ENCODE measurements at places on chromosomes 16 and 17.

GRCh38 chr17:27571563-27572352, 59.2 kb upstream of the LGALS9 start:
- DNase-seq: no peak

- no peak for DNase-seq
Measured at GRCh38 chr16:54233615-54234014, 53.0 kb downstream of the IRX3 start.

DNA sequence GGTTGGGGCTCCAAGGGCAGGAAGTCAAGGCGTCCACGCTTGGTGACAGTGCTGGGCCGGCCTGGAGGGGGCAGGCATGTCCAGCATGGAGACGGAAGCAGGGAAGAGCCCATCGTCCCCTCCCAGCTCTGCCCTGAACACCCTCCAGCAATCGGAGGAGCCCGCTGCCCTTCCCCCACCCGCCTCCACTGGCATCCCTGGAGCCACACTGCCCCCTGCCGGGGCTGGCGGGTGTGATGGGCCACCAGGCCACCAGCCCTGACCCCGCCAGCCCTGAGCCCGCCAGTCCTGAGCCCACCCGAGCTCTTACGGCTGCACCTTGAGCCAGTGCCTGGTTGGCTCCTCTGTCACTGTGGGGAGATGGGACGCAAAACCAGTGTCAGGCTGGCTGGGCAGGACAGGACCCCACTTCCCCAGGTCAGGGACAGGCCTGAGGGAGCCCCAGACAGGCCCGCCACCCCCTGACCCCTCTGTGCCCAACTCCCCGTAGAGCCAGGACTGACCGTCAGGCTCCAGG, 4.1 kb upstream of the CDH15 start:
- DNase-seq: peak; percentile 75

DNA sequence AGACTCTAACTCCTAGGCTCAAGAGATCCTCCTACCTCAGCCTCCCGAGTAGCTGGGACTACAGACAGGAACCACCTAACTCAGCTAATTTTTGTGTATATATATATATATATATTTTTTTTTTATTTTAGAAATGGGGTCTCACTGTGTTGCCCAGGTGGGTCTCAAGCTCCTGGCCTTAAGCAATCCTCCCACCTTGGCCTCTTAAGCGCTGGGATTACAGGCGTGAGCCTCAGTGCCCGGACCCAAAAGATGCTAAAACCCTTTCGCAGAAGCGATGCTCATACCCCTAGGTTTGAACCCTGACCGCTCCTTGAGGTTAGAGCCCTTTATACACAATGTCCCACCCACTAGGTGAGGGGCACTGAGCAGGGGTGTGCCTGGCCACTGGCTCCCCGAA, 2.2 kb upstream of the CLDN9 start:
- DNase-seq: no peak

- no peak for DNase-seq
Measured at GRCh38 chr16:63244631-63245030, 1208.4 kb upstream of the CDH8 start.

GRCh38 chr16:50573947-50574744, 25.9 kb downstream of the NKD1 start:
- peak; percentile 22 for DNase-seq

GRCh38 chr16:82031116-82032084, 3.7 kb upstream of the HSD17B2 start:
- peak; percentile 29 for DNase-seq

- no peak for DNase-seq
Measured at GRCh38 chr17:69150333-69150732, 8.6 kb upstream of the ABCA6 start.

DNA sequence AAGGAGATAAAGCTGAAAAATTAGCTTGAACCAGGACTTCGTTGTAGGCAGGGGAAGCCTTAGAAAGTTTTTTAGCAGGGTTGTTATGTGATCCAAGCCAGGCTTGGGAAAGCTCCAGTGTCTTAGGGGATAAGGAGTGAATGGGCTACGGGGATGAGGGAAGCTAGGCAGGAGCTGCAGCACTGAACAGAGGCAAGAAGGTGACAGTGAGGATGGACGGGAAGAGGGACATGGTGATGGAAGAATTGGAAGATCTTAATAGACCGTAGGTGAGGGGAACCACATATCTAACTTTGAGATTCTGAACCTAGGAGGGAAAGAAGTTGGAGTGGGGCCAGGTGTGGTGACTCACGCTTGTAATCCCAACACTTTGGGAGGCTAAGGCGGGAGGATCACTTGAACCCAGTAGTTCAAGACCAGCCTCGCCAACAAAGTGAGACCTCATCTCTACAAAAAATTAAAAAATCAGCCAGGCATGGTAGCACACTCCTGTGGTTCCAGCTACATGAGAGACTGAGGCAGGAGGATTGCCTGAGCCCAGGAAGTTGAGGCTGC, 3.2 kb downstream of the RHBDL3 start:
- no peak for DNase-seq

DNA sequence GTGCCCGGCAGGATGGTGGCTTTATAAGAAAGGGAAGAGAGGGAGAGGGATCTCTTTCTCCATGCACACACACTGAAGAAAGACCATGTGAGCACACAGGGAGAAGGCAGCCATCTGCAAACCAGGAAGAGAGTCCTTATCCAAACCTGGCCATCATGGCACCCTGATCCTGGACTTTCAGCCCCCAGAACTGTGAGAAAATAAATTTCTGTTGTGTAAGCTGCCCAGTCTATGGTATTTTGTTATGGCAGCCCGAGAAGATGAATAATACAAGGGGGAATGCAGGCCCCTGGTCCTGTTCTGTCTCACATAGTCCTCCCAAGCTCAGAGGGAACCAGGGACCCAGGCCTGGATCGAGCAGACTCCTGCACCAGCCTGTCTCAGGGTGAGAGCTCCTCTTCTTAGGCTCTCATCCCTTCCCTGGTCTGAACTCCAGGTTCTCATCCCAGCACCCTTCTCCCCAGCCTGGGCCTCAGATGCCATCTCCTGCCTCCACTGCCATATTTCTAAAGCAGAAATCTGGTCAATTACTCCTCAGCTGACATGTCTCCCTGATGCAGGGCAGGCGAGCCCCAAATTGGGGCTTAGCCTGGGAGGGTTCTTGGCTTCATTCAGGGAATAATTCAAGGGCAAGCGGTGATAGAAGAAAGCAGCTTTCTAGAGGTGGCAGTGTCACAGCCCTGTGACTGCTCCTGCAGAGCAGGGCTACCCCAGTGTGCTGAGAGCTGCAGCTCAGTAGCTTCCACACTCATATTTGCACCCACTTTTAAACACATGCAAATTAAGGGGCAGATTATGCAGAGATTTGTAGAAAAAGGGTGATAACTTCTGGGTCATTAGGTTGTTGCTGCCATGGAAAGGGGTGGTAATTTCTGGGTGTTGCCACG, 28.8 kb downstream of the IGFBP4 start:
- DNase-seq: peak; percentile 68

DNA sequence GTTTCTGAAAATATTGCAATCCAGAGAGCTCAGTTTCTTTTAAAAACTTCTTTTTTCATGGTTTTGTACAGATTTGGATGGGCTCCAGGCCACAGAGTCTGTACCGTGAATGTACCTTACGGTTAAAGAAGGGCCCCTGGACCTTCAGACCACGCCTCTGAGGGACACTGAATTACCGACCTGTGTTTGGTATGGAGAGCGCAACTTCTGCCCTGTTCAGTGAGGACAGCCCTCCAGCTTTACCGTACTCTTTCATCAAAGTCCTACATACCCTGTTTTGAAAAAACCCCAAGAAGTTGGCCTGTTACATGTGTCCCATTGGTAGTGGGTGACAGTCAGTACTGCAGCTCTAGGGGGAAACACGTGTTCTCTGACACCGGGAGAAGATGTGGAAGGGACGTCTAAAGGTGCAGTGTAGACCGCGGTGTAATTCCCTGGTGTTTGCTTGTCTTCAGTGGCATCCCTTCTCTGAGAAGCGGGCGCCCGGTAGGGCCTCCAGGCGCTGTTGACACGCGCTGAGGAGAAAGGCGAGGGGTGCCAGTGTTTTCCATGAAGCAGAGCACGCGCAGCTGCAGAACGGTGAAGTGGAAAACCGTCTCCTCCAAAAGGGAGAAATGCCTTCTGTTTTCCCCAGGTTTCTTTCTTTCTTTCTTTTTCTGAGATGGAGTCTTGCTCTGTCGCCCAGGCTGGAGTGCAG, 6.2 kb downstream of the PGS1 start:
- no peak for DNase-seq

DNA sequence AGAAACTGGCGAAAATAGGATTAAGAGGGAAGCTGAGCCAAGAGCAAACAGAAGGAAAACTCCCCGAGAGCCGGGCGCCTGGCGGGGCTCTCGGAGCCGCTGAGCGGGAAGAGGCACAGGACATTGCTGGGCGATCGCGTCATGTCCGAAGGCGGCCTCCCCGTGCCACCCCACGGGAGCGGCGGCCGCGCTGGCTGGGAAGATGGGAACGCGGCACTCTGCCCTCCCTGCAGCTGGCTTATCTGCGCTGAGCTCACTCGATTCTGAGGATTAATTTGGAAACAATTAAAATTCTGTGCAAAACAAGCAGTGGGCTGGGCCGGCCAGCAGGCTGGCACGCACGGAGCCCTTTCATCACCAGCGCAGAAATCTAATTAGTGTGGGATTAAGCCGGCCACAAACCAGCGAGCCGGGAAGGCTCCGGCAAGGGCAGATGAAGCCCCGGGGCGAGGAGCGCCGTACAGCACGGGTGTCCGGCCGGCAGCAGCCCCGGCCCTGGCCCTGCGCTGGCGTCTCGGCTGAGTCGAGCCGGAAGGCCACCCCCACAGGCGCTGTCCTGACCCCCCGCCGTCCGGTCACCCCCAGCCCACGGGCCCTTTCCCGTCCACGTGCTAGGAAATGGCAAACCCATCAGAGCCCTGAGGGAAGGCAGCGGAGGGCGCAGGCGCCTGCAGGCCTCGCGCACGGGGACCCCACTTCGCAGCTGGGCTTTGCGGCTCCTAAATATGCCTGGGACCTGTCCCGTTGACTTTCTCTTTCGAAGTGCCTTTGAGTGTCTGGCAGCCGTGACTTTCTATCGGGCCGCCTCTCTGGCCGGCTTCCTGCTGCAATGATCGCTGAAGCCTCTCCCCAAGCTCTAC, 37.9 kb downstream of the SOX8 start:
- DNase-seq: peak; percentile 75

DNA sequence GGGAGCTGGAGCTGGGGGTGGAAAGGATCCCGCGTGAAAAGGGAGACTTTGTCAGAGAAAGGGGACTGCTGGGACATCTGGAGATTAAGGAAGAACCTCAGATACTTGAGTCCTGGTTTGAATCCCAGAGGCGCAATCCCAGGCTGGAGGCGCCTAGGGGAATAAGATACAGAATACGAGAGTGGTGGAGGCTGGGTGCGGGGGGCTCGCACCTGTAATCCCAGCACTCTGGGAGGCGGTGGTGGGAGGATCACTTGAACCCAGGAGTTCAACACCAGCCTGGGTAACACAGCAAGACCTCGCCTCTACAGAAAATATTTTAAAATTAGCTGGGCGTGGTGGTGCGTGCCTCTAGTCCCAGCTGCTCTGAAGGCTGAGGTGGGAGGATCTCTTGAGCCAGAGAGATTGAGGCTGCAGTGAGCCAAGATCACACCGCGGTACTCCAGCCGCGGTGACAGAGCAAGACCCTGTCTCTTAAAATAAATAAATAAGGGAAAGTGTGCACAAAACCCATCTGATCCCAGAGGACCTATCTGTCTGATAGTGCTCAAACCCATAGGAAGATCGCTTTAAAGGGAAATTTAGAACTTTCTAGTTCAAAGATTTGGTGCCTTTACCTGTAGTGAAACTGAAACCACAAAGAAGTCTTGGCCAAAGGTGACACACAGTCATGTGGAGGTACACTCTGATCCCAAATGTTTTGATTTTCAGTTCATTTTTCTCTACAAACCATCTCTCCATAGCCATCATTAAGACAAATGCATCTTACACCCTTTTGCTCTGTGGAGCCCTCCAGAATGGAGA, 617 bp upstream of the SCRN2 start:
- DNase-seq: no peak

- DNase-seq: no peak
Measured at GRCh38 chr17:50588391-50589049, 28.0 kb downstream of the CACNA1G start.
